ENCODE measurements at places on chromosomes 5 and 9. TPM values are rescaled to one million over a fixed set of nuclear protein-coding genes. Genes with fewer than 3 reads are reported as not detected.

ZCCHC9 gene
- 16.1 TPM for total RNA-seq

GMCL2 gene
- total RNA-seq, result not detected

LECT2 gene
- total RNA-seq, result not detected

KIF4B gene
- under 0.01 TPM for total RNA-seq

SHROOM1 gene
- 13.9 TPM for total RNA-seq

BRD3 gene
- total RNA-seq, result 9.1 TPM

PAEP gene
- total RNA-seq, result not detected

FOXI1 gene
- total RNA-seq, result not detected

ARHGEF28 gene
- total RNA-seq, result 43.8 TPM
